Endothelial cell of umbilical vein (primary cell): ENCODE measurements at places on chromosomes 11 and 22.

DNA sequence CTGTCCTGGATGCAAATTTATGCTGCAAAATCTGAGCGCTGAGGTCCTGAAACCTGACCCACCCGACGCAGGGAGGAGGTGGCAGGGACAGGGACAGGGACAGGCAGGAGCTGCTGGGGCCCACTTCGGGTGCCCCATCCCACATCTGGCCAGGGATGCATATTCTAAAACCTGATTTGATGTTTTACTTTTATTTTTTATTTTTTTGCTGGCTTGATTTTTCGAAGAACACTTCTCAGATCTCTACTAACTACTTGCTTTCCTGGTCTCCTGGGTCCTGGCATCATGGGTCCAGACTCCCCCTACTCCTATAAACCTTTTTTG is 652 bp upstream of the PVALB start:
- DNase-seq = no peak

GRCh38 chr11:78336877-78337553 is 80.6 kb downstream of the GAB2 start:
- peak; percentile 36 for DNase-seq

DNA sequence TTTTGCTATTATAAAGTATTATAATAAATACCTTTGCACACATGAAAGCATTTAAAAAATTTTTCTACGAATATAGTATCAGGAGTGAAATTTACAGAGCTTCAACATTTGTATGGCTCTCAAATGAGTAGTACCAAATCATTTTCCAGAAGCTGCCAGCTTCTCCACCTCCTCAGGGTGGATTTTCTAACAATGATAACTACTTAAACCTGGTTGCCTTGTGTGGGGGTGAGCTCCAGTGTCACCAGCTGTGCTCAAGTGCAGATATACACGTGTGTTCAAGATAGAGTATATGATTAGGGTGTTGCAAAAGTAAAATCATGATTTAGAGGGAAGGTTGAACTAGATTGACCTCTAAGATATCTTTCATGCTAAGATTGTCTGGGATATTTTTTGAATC is 48.2 kb downstream of the HORMAD2 start:
- DNase-seq = no peak

- DNase-seq = peak; percentile 83
Measured at GRCh38 chr22:50305923-50306566, 1.4 kb downstream of the PLXNB2 start.

DNA sequence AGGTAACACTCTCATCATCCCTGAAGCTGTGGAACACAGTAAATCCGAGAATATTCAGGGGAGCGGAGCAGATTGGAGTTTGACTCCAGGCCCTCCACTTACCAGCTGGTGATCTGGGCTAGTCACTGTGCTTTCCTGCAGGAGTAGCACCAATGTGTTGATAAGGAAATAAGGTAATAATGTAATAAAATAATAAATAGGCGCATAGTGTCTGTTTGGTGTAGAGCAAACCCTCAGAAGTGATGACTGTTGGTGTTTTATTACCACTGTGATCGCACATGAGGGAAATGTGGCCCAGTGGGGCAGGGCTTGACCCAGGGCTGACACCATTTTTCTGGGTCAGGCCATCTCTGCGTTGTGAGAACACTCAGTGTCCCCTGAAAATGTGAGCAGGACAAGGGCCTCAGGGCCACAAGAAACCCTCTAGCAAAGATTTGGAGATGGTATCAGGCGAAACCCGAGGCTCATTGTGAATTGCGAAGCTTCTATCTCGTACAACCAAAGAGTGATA is 563.9 kb upstream of the B3GAT1 start:
- no peak for DNase-seq

DNA sequence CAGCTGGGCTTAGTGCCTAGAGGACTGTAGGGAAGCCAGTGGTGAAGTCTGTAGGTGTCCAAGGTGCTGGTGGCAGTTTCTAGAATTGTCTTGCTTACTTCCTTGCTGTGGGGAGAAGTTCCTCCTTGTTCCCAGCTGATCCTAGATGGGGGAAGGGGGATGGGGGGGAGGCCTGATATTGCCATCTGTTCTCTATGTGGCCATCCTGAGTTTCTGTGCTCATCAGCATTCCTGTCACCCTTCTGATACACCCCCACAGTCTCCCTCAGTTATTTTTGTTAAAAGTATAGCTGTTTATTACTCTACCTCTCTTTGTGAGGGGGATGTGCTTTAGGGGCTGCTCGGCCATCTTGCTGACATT is 36.5 kb downstream of the MADD start:
- no peak for DNase-seq
